ENCODE measurements at places on chromosomes 2 and 18.

- H3K4me3 ChIP-seq: no peak overlapping the region
- H3K27ac ChIP-seq: no peak overlapping the region
- DNase-seq: no peak
These were observed 29.2 kb downstream of the MYO1B start for GRCh38 chr2:191274413-191274815.

DNA sequence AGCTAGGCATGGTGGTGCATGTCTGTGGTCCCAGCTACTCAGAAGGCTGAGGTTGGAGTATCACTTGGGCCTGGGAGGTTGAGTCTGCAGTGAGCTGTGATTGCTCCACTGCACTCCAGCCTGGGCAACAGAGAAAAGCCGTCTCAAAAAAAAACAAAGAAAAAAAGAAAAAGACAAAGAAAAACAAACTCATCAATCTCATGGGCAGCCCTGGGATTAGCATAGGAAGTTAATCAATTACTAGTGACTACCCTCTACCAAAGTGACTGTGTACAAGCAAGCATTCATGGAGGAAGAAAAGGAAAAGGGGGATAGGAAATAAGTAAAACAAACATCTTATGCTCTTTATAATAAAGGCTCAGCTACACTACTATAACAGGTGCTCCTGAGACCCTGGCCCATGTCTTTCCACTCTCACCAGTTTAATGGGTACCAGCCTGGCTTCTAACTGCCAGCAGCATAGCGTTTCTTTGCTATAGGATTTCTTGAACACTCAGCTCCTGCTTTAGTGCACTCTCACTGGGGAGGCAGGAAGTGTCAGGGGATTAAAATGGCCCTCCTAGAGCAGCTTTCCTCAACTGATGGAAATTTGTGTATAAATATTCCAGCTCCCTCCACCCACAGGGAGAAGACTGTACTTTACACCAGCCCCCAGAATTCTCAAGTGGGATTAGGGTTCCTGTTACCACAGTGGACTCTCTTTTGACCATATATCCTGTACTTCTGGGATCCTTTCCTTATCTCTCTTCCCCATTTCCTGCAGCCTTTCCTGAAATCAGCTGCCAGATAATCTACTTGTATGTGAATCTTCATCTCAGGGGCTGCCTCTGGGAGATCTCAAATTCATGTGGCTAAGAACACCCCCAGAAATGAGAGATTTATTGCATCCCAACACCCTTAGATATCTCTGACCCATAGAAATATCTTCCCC is 91.3 kb upstream of the GLS start:
- no peaks in the 10 kb centered on the region for H3K27me3 ChIP-seq
- no peak overlapping the region for H3K27ac ChIP-seq
- no peaks in the 10 kb centered on the region for H3K36me3 ChIP-seq
- no peak for DNase-seq

- no peak overlapping the region for H3K4me3 ChIP-seq
- H3K4me1 ChIP-seq: no peaks in the 10 kb centered on the region
- H3K27ac ChIP-seq: no peak overlapping the region
- no peaks in the 10 kb centered on the region for H3K27me3 ChIP-seq
These were observed 14.4 kb upstream of the SMIM21 start for GRCh38 chr18:75441896-75442295.

DNA sequence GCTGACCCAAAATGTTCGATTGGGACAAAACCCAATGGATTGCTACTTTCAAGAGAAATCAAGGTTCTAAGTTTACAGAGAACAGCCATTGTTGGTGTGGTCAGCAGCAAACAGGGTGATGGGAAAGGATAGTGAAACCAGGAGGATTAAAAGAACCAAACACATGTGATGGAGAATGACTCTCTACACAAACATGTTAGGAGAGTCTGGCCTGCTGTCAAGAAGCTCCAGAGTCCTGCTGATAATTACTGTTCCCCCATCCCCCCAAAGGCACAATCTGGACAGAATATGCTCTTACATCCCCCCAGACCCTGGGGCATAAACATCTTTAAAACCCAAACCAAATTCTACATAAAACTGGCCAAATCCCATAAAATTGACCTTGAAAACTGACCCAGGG is 32.0 kb upstream of the ACYP2 start:
- no peak overlapping the region for H3K4me3 ChIP-seq
- H3K27me3 ChIP-seq: no peaks in the 10 kb centered on the region
- no peaks in the 10 kb centered on the region for H3K36me3 ChIP-seq
- H3K4me1 ChIP-seq: no peaks in the 10 kb centered on the region

GRCh38 chr2:207354462-207354861 is 175.3 kb upstream of the CREB1 start:
- no peaks in the 10 kb centered on the region for H3K36me3 ChIP-seq
- H3K4me1 ChIP-seq: peaks cover 8% of the 10 kb centered on the region
- no peaks in the 10 kb centered on the region for H3K27me3 ChIP-seq

DNA sequence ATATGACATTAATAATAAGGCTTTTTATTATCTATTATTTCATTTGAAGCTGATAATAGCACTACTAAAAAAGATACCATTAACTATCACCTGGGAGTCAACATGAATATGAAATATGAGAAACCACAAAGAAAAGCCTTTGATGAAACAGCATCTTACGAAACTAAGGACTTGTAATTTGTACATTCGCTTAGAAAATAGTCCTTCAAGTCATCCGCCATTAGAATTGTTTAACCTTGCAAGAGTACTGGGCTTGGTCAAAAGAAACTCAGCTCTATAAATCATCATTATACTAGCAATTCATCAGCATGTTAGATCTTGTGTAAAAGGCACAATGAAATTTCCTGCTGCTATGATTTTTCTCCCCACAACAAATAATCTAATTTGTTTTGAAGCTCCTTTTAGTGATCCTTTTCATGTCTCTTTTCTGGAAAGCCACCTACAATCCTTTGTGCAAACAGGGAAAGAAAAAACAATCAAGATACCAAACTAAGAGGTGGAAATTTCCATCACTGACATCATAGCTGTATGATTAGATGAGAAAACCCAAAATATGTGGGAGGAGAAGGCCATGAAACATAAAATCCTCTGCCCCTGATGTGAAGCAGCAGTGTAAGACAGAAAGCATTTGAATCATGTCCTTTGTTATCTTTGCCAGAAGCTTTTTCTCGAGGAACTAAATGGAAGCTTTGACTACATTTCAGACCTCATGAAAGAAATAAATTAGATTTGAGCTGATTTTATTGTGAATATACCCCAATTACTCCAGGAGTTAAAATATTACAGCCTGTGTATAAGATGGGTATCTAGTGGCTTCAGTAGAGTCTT is 31.2 kb downstream of the SCN9A start:
- no peaks in the 10 kb centered on the region for H3K36me3 ChIP-seq
- no peaks in the 10 kb centered on the region for H3K4me1 ChIP-seq
- no peaks in the 10 kb centered on the region for H3K27me3 ChIP-seq

DNA sequence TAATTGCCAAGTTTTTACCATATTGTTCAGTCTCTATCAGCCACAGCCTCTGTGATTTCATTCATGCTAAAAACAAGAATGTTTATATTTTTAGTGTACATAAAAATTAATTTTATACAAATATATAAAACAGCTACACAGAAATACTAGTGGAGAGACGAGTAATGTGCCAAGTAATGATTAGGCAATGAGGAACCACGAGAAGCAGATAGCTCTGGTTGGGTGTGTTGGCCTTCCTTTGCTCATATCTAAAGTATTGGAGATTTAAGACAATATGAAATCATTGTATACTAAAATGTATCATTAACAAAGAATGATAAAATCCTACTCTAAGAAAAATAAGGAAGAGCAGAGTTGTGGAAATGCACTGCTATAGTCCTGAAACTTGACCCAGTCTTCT is 326.7 kb downstream of the AGAP1 start:
- no peaks in the 10 kb centered on the region for H3K36me3 ChIP-seq
- DNase-seq: no peak
- H3K27ac ChIP-seq: no peak overlapping the region

- no peaks in the 10 kb centered on the region for H3K27me3 ChIP-seq
- H3K4me1 ChIP-seq: no peaks in the 10 kb centered on the region
- no peak for DNase-seq
- H3K4me3 ChIP-seq: no peak overlapping the region
- no peak overlapping the region for H3K27ac ChIP-seq
- H3K36me3 ChIP-seq: no peaks in the 10 kb centered on the region
These were observed 523.9 kb downstream of the TNS1 start for GRCh38 chr2:217478831-217479455.

DNA sequence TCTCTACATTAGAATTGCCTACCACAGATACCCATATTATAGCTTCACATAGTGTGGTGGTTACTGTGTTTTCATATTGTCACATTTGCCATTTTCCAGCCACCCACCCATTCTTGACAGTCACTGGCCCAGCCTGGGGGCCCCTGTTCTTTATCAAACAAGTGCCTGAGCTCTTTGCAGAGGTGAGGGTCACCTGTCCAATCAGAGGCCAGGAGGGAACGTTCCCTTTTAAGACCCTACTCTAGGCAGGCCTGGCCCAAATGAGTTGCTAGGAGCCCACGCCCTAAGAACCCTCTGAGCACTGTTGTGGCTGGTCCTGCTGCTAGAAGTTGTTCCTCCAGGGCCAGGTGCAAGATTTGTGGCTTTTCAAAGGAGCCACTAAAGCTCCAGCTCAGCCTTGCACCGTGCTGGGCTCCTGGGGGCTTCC is 5.2 kb downstream of the IL37 start:
- H3K27me3 ChIP-seq: no peaks in the 10 kb centered on the region
- no peak for DNase-seq
- peak overlapping the region; percentile 44 for H3K27ac ChIP-seq
- H3K4me3 ChIP-seq: no peak overlapping the region
- H3K36me3 ChIP-seq: no peaks in the 10 kb centered on the region

DNA sequence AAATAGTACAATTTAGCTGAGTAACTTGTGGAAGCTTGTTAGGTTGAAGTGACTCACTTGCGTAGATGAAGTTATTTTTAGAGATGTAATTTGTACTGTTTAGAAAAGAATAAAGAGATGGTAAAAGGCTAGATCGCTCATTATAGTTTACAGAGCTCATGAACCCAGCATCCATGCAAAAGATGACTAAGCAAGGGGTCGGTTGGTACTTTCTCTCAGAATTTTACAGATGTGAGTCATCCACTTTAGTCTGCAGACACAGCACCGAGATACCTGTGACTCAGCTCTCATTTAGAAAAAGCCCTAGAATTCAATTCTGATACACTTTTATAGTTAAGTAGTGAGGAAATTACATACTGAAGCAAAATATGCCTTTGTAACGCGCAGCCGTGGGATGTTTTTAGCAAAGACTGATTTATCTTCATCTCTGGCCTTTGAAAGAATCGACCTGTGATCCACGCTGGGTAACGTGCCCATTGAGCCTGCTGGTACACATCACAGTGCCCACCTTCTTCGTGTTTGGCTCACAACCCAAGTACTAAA is 116.5 kb upstream of the FOSL2 start:
- peaks cover 25% of the 10 kb centered on the region for H3K4me1 ChIP-seq
- no peaks in the 10 kb centered on the region for H3K36me3 ChIP-seq
- H3K27ac ChIP-seq: no peak overlapping the region
- no peak for DNase-seq
- no peak overlapping the region for H3K4me3 ChIP-seq

GRCh38 chr2:240591226-240591625 is 4.7 kb downstream of the CAPN10 start:
- DNase-seq: no peak
- H3K27ac ChIP-seq: no peak overlapping the region
- H3K4me3 ChIP-seq: no peak overlapping the region

DNA sequence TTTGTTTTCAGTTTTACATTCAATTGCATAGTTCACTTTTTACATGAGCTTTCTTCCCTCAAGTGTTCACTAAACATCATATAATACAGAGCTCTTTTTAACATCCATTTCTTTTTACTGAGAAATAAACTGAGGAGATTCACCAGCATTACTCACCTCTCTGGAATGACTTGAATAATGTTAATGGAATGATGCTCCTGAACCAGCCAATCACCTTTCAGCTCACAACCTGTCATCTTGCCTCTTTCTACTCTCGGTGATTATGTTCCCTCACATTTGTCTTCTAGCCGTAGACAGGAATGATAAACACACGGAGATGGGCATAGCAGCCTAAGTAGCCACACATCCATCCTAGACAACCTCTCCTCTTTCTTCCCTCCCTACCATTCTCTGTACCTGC is 301.7 kb downstream of the PAX3 start:
- H3K27me3 ChIP-seq: no peaks in the 10 kb centered on the region
- no peaks in the 10 kb centered on the region for H3K36me3 ChIP-seq
- no peak overlapping the region for H3K4me3 ChIP-seq
- no peaks in the 10 kb centered on the region for H3K4me1 ChIP-seq
- H3K27ac ChIP-seq: no peak overlapping the region

Measured in natural killer cell (primary cell).